ENCODE measurements at places on chromosomes 16 and 17.

DNA sequence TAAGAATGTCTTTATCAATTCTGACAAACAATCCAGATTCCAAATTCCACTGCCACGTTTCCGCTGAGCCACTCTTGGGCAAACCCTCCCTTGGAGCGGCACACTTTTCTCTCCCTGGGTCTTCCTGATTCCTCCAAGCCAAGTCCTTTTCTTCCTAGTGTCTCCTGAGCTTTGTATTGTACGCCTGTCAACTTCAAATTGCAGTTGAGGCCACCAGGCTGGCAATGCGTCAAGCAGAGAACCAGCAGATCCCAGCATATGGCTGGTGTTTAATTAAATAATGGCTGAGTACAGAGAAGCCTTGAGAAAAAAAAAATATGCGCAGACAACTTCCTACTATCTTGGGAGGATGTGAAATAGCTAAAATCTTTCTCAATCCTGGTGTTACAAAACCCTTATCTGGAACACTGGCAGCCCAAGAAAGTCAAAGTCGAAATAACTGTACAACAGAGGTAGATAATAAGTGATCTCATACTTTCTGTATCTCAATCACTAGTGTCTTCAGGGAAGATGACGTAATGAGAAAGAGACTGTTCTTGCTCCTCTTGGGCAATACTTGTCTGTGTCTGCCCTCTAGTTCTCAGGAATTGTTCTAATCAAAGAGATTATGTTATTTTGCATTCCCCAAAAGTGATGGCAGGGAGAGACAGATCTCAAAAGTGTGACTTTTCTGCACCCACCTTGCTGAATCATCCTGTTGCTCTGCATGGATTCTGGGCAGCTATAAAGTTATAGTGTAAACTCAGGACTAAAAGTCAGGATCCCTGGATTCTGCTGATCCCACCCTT lies 15.0 kb downstream of the SMIM36 start:
- DNase-seq = no peak

GRCh38 chr17:34161690-34162089 lies 93.4 kb upstream of the CCL2 start:
- no peak for DNase-seq

DNA sequence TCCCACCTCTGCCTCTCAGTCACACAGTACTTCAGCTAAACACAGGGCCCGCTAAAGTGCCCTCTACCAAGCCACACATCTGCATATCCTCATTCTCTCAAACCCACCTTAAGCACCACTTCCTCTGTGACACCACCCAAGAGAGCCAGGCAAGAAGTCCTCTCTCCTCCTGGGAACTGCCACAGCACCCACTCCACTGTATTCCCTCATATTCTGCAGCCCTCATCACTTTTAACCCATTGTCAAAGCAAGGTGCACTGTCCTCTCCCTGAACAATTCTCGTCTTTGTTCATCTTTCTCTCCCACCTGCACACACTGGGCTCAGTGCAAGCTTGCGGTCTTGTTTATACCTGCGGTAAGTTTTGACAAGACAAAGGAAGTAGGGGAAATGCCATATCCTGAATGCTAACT lies 13.6 kb downstream of the CHD9 start:
- DNase-seq = no peak

DNA sequence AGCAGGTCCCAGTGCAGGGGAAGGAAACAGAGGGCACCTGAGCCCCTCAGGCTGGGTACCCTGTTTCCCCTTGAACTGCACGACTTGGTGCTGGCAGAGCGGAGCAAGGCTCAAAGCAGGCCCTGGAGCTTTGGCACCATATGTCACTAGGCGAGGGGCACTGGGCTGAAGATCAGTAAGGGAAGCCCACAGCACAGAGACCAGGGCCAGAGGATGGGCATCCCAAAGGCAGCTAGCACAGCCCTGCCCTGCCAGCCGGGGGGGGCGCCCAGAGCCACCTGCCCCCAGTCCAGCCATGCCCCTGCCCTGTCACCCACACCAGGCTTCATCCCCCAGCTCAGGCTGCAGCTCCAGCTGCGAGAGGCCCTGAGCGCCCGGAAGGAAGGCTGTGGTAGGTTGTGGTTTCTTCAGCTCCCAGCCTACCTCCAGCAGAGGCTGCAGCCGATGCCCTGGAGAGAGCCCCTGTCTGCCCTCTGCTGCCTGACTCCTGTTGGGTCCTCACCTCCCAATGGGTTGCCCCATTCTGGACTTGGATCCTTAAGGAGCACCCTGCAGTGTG lies 10.9 kb downstream of the NHERF1 start:
- DNase-seq = no peak

GRCh38 chr16:57032931-57033330 lies 43.6 kb downstream of the NLRC5 start:
- DNase-seq = no peak

GRCh38 chr17:66423056-66423955 lies 120.9 kb downstream of the PRKCA start:
- no peak for DNase-seq

- DNase-seq = no peak
Measured at GRCh38 chr17:8859804-8860430, 7.6 kb downstream of the PIK3R6 start.

GRCh38 chr17:66829883-66830282 lies 5.0 kb upstream of the CACNG5 start:
- DNase-seq = no peak

DNA sequence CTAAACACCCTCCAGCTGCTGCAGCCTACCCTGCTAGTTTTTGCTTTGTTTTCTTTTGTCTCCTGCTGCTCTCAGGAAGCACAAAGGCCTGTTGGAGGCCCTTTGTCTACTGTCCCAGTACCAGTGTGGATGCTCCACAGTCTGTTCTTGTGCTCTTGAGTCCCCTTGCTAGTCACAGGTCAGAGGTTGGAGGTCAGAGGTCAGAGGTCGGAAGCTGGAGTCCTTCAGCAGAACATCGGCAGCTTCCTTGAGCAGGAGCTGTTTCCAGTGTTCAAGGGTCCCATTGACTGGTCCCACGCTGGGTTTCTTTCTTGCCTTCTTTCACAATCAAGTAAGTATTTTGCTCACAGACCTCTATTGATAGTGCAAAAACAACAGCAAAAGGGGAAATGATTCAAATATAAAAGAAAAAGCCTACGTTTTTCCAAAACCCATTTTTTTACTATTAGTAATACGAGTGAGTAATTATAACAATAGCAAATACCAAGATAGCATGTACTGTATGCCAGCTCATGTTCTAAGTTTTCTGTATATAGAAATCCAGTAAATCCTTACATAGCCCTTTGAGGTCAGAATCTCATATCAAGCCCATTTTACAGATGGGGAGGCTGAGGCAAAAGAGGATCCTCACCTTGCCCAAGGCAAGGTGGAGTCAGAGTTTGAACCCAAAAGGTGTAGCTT lies 10.9 kb upstream of the IL34 start:
- DNase-seq = no peak

GRCh38 chr16:74657870-74658642 lies 8.6 kb downstream of the RFWD3 start:
- no peak for DNase-seq

DNA sequence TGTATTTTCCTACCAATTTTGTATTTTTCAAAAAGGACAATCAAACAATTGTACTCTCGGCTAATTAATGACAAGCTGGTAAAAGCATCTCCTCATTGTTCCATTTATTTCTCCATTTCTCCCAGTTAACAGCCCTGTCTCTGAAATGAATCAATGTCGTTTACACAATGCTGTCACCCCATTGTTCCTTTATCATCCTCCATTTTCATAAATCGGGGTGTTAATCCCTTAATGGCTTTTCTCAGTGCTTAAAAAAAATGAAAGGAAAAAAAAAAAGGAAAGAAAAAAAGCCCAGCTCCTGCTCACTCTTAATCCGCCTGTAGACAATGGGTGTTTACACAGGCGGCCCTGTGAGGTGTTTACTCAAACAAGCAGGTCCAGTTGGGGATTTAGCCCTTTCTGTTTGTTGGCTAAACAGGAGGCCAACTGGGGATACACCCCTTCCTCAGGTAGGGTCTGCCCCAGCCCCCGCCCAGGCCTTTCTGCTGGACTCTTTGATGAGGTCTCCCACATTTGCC lies 86.8 kb upstream of the SALL1 start:
- no peak for DNase-seq

DNA sequence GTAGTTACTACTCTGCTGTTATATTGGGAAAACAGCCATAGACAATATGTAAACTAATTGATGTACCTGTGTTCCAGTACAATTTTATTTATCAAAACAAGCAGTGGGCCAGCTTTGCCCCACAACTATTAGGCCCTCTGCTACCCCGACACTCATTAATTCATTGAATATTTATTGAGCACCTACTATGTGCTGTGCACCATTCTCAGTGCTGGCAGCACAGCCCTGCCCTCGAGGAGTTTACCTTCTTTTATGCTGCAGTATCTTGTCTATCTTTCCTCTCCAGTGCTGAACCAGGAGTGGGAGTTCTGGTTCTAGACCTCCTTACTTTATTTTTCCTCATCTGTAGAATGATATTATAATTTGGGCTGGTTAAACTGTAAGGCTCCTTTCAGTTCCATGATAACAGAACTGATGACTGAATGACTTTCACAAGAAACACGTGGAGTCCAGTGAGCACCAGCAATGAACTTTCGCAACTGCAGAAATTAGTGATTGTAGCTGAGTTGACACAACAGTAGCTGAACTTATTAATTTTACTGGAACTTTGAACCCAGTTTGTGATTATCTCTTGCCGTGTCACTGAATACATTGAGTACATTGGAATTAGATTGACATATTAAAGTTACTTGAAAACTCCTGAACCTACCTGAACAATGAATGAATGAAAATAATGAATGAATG lies 2.4 kb downstream of the GOSR2 start:
- no peak for DNase-seq

GRCh38 chr17:21082001-21082436 lies 39.2 kb upstream of the USP22 start:
- DNase-seq = no peak

DNA sequence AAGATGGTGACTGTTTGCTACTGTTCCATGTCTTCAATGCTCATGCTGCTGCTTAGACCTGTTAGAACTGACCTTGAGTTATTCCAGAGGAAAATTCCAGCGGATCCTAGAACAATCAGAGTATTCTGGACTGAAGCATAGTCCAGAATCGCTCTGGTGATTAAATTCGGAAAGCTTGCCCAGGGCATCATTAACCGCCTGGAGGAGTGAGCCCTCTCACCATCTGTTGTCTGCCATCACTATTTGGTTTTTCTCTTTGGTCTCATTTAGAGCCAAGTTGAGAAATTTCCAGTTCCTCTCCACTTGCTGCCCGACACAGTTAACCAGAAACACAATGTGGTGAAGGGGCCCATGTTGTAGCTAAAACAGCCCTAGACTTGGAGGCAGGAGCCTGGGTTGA lies 104.1 kb downstream of the BMERB1 start:
- no peak for DNase-seq

GRCh38 chr17:40174514-40174913 lies 2.8 kb upstream of the RAPGEFL1 start:
- no peak for DNase-seq

DNA sequence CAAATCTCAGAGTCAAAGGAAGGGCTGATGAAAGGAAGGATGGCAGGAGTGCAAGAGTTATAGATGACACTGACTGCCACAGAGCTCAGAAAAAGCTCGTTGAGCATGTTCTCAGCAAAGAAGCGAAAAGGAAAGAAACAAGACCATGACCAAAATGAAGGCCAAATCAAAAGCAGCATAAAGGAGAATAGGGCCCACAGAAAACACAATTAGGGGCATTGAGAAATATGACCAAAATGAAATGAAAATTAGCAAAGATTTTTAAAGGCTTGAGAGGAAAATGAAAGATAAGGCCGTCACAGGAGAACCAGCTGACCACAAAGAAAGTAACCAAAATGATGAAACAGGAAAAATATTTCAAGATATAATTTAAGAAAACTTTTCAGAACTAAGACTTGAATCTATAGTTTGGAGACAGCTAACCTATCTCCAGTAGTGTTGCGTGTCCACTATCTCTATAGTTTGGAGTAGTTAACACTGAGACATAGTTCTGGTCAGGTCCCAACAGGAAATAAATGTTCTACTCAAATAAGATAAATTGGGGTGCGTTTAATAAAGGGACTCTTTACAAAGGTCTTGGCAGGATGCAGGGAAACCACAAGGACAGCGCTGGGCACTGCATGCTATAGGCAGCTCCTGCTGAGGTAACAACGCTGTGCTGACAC lies 7.9 kb downstream of the PRSS54 start:
- DNase-seq = no peak

- DNase-seq = no peak
Measured at GRCh38 chr16:49912721-49913120, 56.8 kb upstream of the ZNF423 start.

- no peak for DNase-seq
Measured at GRCh38 chr17:48207776-48208544, 100.4 kb downstream of the SNX11 start.

- no peak for DNase-seq
Measured at GRCh38 chr16:70614208-70614951, 32.0 kb upstream of the IL34 start.

- DNase-seq = no peak
Measured at GRCh38 chr16:30942426-30942806, 6.5 kb upstream of the ORAI3 start.

DNA sequence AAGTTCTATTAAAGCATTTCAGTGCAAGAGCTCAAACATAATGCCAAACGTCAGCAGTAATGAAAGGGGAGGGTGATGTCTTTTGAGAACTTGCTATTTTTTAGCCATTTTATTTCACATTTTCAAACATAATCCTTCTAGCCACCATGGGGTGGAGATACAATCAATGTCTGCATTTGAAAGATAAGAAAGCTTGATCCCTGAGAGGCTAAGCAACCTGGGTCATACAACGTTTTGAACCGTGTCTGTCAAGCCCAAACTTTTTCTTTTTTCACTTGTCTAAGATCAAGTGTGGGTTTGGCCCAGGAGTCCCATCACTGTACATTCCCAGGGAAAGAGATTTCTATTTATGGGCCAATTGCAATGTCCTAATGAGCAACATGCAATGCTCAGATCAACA lies 331.1 kb downstream of the SLC39A11 start:
- DNase-seq = no peak

- DNase-seq = no peak
Measured at GRCh38 chr16:85628645-85629044, 15.5 kb downstream of the GSE1 start.

GRCh38 chr17:76261421-76262215 lies 3.5 kb upstream of the UBALD2 start:
- DNase-seq = no peak

DNA sequence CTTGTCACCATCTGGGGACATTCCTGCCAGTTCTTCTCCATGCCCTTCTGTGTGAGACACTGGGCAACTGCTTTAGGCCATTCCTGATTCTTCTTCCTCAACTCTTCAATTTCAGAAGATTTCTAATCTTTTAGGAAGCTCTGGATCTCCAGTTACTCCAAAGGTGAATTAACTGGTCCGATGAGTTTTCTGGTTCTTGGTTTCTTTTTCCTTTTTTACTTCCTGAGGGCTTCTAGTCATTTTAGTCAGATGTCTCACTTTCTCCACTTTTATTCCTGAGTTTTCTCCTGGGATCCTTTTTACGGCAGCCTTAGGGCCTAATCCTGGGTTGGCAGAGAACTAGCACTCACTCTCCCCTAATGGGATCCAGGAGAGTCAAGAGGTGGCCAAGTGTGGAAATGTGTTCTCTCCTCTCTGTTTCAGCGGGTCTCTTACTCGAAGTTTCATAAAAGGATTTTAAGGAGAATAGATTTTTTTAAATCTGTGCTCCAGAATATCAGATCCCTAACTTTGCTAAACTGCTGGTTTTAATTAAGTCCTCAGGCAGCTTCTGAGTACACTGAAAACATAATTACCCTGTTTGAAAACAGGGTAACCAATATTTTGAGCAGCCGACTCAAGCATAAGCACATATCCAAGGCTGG lies 107.6 kb downstream of the RMI2 start:
- no peak for DNase-seq

GRCh38 chr16:68646953-68647659 lies 2.0 kb downstream of the CDH3 start:
- no peak for DNase-seq

- no peak for DNase-seq
Measured at GRCh38 chr17:72687886-72688285, 404.6 kb downstream of the SLC39A11 start.

Measured in mesothelial cell of epicardium (in vitro differentiated cells).